ENCODE measurements at places on chromosomes 7 and 10. TPM values are rescaled to one million over a fixed set of nuclear protein-coding genes. Genes with fewer than 3 reads are reported as not detected.

MAGI2 gene
- 2.5 TPM for total RNA-seq

STK31 gene
- 1.7 TPM for total RNA-seq

TMEM184A gene
- total RNA-seq = 158 TPM

MDFIC gene
- 10.6 TPM for total RNA-seq

SLC26A4 gene
- total RNA-seq = not detected

PSD gene
- total RNA-seq = not detected

CYCS gene
- total RNA-seq = 32.1 TPM

SPDYE8 gene
- not detected for total RNA-seq

FGFBP3 gene
- total RNA-seq = 1.1 TPM

GPR85 gene
- not detected for total RNA-seq

CRYGN gene
- not detected for total RNA-seq

RALA gene
- 20.5 TPM for total RNA-seq

NRAP gene
- total RNA-seq = not detected

PRF1 gene
- total RNA-seq = 4.6 TPM

ZSCAN21 gene
- 30.5 TPM for total RNA-seq

FEZF1 gene
- not detected for total RNA-seq

- no peak for DNase-seq
Measured at GRCh38 chr10:8071006-8071405, 16.5 kb downstream of the GATA3 start.

GRCh38 chr10:129440247-129440646, 26.8 kb upstream of the MGMT start:
- DNase-seq = no peak

DNA sequence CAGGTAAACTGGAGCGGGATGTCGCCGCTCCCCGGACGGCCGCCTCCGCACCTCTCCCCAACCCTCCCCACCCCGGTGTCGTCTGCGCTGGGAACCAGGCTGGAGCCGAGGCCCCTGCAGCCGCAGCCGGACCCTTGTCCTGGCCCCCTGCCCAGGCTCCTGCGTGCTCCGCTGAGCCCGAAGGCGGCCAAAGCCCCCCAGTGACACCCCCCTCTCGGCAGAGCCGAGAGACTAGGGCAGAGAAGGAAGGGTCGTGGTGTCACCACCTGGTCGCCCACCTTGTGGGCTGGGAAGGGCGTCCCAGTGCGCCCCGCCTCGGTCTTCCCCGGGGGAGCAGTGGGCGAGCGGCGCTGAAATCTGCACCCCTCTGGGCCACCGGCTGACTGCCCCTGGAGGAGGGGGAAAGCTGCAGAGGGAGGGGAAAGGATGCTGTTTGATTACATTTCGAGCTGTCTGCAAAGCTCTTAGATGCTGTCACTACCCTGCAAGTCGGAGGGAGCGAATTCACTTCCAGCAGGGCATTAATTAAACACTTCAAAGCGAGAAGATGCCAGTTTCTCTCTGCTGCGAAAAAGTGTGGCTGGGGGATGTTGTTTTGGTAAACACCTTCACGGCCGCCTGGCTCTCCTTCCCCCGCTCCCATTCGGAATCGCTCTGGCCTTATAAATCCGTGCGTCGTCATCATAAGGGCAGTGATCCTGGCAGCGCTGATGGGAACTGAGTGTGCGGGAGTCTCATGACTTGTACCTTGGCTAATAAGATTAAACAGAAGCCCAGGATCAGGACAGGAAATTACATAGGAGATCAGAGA, 622 bp downstream of the DYNC1I1 start:
- DNase-seq = no peak

GRCh38 chr7:3879355-3880075, 578.5 kb downstream of the SDK1 start:
- no peak for DNase-seq

DNA sequence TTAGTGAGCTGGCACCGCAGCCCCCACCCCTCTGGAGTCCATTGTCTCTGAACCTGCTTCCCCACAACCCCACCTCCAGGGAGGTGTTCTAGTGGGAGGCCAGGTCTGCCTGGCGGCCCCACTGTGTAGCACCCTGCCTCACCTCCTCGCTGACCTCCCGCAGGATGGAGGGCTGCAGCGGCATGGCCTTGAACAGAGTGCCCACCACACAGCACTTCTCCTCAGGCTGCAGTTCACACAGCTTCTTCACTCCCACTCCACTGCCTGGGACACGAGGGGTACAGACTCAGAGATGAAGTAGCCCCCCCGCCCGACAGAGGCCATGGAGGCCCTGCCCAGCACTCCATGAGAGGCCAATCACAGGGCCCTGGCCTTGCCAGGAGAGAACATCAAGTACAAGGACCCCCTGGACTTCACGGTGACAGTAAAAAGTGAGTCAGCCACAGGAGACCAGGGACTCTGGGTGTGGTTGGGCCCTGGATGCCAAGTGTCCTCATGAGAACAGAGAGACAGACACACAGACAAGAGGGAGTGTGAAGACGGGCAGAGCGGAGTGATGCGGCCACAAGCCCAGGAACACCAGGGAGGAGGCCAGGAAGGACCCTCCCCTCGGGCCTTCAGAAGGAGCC, 5.4 kb downstream of the POLD2 start:
- no peak for DNase-seq

DNA sequence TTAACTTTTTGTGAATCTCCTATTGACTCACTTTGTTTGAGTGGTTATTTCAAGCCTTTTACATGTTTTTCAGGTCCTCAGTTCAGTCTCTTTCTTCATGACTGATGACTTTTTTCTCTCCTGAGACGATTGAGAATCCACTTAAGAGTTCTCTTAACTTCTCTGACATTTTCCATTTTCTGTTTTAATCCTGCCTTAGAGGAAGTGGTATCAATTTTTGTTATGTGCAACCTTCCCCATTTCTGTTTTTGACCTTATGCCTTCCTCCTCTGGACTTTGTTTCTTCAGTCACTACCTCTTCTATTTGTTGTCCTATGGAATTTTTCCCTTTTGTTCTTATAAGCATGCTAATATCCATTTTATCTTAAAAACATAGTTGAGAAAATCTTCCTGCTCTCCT, 2.4 kb downstream of the PSMC2 start:
- DNase-seq = no peak

DNA sequence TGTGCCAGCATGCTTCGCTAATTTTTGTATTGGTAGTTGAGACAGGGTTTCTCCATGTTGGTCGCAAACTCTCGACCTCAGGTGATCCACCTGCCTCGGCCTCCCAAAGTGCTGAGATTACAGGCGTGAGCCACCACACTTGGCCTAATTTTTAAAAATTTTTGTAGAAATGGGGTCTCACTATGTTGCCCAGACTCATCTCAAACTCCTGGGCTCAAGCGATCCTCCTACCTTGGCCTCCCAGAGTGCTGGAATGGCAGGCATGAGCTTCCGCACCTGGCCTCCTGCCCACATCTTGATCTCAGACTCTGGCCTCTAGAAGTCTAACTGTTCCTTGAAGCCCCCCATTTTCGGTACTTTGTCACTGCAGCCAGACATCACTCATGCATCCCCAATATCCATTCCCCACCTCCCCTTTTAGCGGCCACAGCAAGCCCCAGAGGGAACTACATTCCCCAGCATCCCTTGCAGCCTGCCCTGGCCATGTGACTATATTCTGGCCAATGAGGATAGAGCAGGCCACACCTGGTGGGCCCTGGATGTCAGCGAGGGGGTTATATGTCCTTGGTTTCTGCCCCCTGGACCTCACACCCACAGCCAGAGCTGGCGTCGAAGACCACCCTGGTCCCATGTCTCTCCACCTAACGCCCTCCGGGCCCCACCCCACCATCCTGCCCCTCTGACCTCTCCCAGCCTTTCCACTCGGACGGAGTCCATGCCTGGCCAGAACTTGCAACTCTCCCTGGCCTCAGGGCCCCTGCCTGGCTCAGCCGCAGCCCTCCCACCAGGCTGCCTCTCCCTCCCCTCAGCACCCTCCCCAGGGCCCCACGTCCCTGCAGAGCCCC, 33.8 kb downstream of the MICALL2 start:
- no peak for DNase-seq

- DNase-seq = no peak
Measured at GRCh38 chr10:8052341-8052955, 2.0 kb upstream of the GATA3 start.

DNA sequence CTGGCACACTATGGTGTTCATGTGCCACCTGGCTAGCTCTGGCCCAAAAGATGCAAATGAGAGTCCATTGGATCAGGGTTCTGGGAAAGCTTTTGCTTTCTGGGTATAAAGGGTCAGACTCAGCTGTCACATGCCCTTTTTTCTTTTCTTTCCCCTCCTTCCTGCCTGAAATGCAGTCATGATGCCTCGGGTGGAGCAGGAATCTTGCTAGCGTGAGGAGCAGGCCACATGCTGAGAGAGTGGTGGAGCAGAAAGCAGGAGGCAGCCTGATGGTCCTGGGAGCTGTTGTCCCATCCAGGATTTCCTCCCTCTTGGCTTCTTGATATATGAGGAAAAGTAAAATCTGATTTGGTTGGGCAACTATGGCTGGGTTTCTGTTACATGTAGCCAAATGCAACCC, 2.7 kb upstream of the LHPP start:
- DNase-seq = no peak

- no peak for DNase-seq
Measured at GRCh38 chr7:99825452-99825851, 2.4 kb upstream of the CYP3A43 start.

GRCh38 chr10:24756283-24756682, 32.6 kb upstream of the ARHGAP21 start:
- no peak for DNase-seq

- DNase-seq = no peak
Measured at GRCh38 chr10:1939016-1939415, 201.7 kb upstream of the ADARB2 start.

DNA sequence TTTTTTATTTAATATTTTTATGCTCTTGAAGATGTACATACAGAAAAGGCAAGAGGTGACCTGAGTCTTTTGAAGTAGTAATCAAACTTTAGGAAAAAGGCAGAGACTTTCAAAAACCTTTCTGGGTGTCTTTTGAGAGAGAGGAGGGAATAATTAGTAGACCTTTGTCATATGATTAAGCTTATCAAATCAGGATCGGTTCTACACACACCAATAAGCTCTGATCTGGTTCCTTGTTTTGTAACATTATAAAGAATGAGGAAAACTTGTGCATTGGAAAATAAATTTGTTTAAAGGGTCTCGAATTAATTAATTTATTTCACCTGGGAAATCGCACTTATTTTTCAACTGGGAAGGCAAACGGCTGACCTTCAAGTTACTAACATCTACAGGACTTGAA, 11.9 kb downstream of the TWIST1 start:
- no peak for DNase-seq

DNA sequence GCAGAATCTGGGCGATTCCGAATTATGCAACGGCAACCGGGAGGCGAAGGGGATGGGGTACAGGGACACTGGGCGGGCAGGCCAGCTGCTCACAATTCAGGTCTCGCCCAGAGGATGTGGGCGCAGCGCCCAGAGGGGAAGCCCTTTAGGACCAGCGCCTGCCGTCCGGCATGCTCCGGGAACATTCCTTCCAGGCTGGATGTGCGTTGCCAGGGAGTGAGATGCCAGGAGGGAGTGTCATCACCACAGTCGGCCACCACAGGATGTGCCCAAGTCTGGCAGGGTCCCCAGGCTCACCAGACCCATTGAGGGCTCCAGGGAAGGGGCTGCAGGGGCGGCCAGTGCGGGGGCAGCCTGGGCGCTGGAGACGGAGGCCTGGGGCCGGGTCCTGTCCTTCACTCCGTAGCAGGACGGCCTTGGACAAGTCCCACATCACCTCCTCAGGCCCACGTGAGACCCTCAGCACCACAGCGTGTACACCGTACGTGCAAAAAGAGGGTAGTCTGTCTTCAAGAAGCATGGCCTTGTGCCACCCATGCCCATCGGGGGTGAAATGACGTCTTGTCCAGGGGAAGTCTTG, 63.9 kb downstream of the FOXL3 start:
- no peak for DNase-seq

GRCh38 chr10:47406870-47407691, 23.0 kb upstream of the ZNF488 start:
- DNase-seq = peak; percentile 76

DNA sequence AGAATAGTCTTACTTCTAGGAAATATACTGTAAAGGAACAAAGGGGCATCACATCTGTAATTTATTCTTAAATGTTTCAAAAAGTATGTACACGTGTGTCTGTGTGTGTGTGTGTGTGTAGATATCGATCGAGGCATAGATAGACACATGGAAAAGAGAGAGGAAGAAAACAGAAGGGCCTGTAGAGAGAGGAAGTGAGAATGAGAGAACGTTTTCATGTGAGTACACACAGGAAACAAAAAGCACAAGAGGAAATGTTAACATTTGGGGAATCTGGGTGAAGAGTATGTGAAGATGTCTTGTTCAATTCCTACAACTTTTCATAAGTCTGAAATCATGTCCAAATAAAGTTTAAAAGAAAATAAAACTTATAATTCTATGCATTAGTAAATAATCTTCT, 286.5 kb upstream of the SORCS1 start:
- no peak for DNase-seq

GRCh38 chr10:13684252-13684791, 97.6 kb downstream of the PRPF18 start:
- peak; percentile 62 for DNase-seq

GRCh38 chr10:131888186-131888604, 12.6 kb upstream of the PPP2R2D start:
- DNase-seq = no peak

GRCh38 chr7:48025624-48026023, 3.3 kb downstream of the SUN3 start:
- DNase-seq = no peak

GRCh38 chr7:66576646-66577045, 52.0 kb upstream of the KCTD7 start:
- no peak for DNase-seq

DNA sequence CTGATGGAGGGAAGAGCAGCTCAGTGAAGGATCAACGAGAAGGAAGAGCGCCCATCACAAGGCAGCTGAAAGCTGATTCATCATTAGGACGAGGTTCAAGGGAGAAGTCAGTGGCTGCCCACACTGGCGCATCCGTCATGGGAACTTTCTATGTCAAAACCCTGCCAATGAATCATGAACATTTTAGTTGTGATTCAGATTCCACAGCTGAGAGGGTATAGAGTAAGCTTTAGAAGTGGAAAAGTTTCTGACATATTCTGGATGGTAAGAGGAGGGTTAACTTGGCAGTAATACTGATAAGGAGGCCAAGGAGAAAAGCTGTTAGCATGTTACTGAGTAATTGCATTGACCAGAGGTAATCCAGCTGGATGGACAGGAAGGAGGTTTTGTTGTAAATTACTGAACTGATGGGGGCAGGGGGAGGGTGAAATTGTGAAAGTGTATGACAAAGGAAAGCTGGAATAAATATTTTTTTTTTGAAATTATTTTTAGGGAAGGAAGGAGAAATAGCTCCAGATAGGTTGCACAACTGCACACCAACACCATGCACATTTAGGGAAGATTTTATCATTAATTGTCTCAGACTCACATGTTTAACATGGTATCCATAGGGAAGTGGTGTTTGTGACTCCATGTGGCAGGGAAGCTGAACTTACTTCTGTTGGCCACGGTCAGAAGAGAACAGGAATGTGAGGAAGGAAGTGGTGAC, 78.3 kb upstream of the NRP1 start:
- DNase-seq = peak; percentile 53

GRCh38 chr7:53094827-53095226, 59.4 kb downstream of the POM121L12 start:
- no peak for DNase-seq

GRCh38 chr7:126702242-126703016, 550.3 kb downstream of the GRM8 start:
- no peak for DNase-seq
